ENCODE measurements at places on chromosomes 13 and 19. TPM values are rescaled to one million over a fixed set of nuclear protein-coding genes. Genes with fewer than 3 reads are reported as not detected.

ADAMTSL5 gene
- 3.5 TPM for total RNA-seq

NOVA2 gene
- total RNA-seq: 0.81 TPM

DNA sequence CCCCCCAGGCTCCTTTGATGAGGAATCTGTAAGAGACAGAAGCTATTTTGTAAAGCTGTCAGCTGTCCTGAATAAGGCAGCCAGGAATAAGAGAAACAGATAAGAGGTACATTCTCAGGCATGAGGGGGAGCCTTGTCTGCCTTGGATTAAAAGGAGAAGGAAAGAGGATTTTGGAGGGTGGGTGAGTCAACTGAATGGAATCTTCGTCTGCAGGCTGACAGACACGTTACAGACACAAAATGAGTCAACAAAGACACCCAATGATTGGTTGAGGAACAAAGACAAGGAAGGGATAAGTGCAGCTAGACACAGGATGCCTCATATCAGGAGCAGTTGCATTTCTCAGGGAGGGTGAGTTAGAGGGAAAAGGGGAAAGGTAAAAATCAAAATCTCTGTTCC lies 162.5 kb downstream of the OLFM4 start:
- peaks cover 5% of the 10 kb centered on the region for H3K27me3 ChIP-seq
- DNase-seq: no peak
- no peaks in the 10 kb centered on the region for H3K4me1 ChIP-seq
- no peaks in the 10 kb centered on the region for H3K36me3 ChIP-seq
- no peak overlapping the region for H3K27ac ChIP-seq

GRCh38 chr19:47729799-47730520 lies 15.4 kb upstream of the NOP53 start:
- H3K36me3 ChIP-seq: peaks cover 27% of the 10 kb centered on the region
- peak overlapping the region; percentile 23 for H3K4me3 ChIP-seq
- H3K27me3 ChIP-seq: no peaks in the 10 kb centered on the region
- no peak for DNase-seq
- peaks cover 40% of the 10 kb centered on the region for H3K4me1 ChIP-seq

DNA sequence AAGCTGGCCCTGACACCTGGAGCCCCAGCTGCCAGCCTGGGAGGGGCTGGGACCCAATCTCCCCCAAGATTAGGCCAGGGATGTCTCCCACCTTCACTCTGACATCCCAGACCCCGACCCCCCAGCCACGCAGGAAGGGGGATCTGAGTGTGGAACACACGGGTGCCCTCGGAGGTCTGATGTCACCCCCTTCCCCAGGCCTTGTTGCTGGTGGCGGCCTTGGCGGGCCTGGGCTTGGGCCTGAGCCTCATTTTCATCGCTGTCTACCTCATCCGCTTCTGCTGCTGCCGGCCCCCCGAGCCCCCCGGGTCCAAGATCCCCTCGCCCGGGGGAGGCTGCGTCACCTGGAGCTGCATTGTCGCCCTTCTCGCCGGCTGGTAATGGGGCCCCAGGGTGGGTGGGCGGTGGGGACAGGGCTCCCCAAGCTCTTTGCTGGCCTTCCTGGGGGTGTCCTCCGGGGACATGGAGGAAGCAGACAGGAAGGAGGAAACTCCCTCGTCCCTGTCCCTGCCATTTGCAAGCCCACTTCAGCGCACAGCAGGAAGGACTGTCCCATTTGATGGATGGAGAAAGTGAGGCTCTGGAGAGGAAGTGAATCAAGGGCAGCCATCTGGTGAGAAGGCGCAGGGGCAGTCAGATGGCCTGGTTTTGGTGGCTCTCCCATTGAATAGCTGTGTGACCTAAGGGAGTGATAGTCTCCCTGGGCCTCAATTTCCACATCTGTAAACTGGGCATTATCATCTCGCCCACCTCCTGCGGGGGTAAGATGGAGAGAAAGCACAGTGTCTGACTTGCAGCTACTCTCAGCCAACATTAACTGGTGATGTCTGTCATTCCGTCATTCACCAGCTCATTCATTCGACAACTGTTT lies 3.9 kb downstream of the TTYH1 start:
- no peak overlapping the region for H3K4me3 ChIP-seq
- H3K4me1 ChIP-seq: peaks cover 25% of the 10 kb centered on the region
- peaks cover 83% of the 10 kb centered on the region for H3K27me3 ChIP-seq
- H3K27ac ChIP-seq: peak overlapping the region; percentile 44
- no peak for DNase-seq

- peaks cover 47% of the 10 kb centered on the region for H3K4me1 ChIP-seq
- peaks cover 6% of the 10 kb centered on the region for H3K36me3 ChIP-seq
- peak within 1 kb of the TSS; percentile 83 for H3K27ac ChIP-seq
- H3K4me3 ChIP-seq: peak within 1 kb of the TSS; percentile 82
Measured at GRCh38 chr19:17245535-17245984, at the start of gene NR2F6. TSS of gene NR2F6 (minus strand) at chr19:17245919. CDS start at chr19:17245220, 699 bp downstream.

GRCh38 chr13:45747071-45747470 lies 45.0 kb downstream of the CBY2 start:
- no peaks in the 10 kb centered on the region for H3K27me3 ChIP-seq
- H3K4me3 ChIP-seq: no peak overlapping the region
- H3K4me1 ChIP-seq: no peaks in the 10 kb centered on the region
- no peaks in the 10 kb centered on the region for H3K36me3 ChIP-seq

DNA sequence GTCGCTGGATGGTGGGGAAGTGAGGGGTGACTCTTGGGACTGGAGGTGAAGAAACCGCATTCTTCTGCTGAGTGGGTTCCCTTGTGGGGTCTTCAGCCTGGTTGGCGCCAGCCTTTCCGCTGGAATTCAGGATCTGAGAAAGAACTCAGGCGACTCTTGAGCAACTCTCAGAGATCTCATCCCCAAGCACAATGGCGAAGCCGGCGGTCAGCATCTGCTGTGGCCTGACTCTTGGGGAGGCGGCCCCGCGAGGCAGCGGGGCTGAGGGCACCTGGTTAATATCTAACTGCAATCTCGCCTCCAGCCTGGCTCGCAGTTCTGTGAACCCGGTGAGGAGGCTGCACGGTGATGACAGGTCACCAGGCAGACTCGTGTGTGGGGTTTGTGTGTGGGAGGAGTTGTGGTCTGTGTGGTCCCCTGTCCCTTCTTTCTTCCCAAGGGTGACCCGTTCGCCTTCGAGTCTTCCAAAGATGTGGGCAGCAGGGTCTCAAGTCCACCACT lies 883 bp downstream of the ZNF441 start:
- H3K27ac ChIP-seq: peak overlapping the region; percentile 90
- H3K36me3 ChIP-seq: no peaks in the 10 kb centered on the region
- DNase-seq: peak; percentile 65
- H3K4me1 ChIP-seq: peaks cover 22% of the 10 kb centered on the region

GRCh38 chr19:35783469-35784434 lies 8.4 kb downstream of the ARHGAP33 start:
- H3K4me3 ChIP-seq: no peak overlapping the region
- no peak overlapping the region for H3K27ac ChIP-seq
- DNase-seq: no peak
- H3K36me3 ChIP-seq: peaks cover 56% of the 10 kb centered on the region
- no peaks in the 10 kb centered on the region for H3K27me3 ChIP-seq

GRCh38 chr13:33761740-33762139 lies 56.2 kb upstream of the RFC3 start:
- no peak overlapping the region for H3K27ac ChIP-seq
- peaks cover 3% of the 10 kb centered on the region for H3K4me1 ChIP-seq
- no peaks in the 10 kb centered on the region for H3K27me3 ChIP-seq
- H3K4me3 ChIP-seq: no peak overlapping the region

- no peak overlapping the region for H3K4me3 ChIP-seq
- no peak for DNase-seq
- no peaks in the 10 kb centered on the region for H3K27me3 ChIP-seq
Measured at GRCh38 chr19:42206871-42207755, 10.4 kb downstream of the DEDD2 start.

DNA sequence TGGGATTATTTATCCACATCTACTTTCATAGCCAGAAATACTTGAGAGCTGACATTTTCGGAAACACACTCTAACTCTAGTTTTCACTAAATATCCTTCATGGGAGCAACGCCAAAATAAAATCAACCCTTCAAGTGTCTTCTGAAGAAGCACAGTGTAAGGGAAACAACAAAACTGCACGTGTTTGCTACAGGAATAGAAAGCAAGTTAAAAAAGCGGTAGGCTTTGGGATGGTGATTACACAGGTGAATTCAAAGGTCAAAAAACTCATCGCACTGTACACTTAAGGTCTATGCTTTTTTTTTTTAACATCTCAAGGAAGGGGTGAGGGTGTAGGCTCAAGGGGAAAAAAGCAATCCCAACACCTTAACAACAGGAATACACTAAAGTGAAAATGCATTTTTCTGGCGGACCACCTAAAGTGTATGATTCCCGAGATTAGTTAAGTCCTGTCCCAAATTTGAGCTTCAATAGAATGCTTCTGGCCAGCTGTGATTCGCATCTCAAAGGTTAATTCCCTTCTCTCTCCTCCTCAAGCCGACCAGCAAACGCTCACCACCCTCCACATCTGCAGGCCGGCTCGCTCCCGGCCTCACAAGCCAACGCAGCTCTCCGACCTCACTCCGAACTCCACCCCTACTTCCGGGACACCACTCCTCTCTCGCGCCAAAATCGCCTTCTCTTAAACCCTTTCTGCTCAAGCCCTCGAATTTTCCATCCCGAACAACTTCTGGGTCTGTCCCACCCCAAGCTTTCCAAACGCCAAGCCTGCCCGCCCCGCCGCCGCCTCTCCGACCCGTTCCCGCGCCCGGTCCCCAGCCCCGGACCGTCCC lies 1.1 kb downstream of the ARGLU1 start:
- peak overlapping the region; percentile 98 for H3K27ac ChIP-seq
- H3K4me1 ChIP-seq: peaks cover 53% of the 10 kb centered on the region
- H3K36me3 ChIP-seq: no peaks in the 10 kb centered on the region
- DNase-seq: no peak

DNA sequence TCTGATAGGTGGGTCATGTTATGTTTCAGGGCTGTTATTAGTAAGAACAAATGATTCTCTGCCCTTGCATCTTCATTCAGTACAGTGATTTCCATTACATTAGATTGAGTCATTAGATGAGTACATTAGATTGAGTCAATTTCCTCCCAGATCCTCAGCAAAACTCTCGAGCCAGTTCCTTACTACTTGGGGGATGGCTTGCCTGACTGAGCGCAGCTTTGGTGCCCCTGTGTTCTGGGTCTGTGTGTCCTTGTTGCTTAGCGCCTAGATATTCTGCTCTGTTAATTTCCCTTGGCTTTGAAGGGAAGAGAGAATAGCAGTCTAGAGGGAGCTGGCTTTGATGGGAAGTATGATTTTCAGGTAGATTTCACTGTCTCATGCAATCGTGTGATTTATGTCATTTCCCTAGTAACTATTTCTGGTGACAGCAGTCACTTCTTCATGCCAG lies 19.1 kb upstream of the SCEL start:
- no peak for DNase-seq
- H3K4me1 ChIP-seq: peaks cover under 1% of the 10 kb centered on the region
- H3K27ac ChIP-seq: no peak overlapping the region
- no peaks in the 10 kb centered on the region for H3K27me3 ChIP-seq

DNA sequence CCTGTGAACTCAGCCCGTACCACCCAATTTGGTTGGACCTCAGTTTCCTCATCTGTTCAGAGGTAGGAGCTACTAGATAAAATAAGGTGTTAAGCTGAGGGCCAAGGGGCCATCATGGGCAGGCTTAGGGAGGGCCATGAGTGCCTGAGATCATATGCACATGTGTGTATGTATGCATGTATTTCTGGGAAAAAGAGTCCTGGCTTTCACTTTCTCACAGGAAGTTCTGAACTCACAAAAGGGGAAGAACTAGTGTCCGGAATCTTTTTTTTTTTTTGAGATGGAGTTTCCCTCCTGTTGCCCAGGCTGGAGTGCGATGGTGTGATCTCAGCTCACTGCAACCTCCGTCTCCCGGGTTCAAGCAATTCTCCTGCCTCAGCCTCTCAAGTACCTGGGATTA lies 18.9 kb downstream of the TGFB1 start:
- no peak overlapping the region for H3K4me3 ChIP-seq
- no peak overlapping the region for H3K27ac ChIP-seq
- no peaks in the 10 kb centered on the region for H3K27me3 ChIP-seq
- peaks cover 2% of the 10 kb centered on the region for H3K4me1 ChIP-seq
- peaks cover 26% of the 10 kb centered on the region for H3K36me3 ChIP-seq
- DNase-seq: no peak

All from suprapubic skin (tissue), 4 donors.